Mammary epithelial cell (primary cell): ENCODE measurements at places on chromosomes 2 and 18.

GRCh38 chr2:144079803-144080202, 440.1 kb downstream of the ZEB2 start:
- no peak for DNase-seq

DNA sequence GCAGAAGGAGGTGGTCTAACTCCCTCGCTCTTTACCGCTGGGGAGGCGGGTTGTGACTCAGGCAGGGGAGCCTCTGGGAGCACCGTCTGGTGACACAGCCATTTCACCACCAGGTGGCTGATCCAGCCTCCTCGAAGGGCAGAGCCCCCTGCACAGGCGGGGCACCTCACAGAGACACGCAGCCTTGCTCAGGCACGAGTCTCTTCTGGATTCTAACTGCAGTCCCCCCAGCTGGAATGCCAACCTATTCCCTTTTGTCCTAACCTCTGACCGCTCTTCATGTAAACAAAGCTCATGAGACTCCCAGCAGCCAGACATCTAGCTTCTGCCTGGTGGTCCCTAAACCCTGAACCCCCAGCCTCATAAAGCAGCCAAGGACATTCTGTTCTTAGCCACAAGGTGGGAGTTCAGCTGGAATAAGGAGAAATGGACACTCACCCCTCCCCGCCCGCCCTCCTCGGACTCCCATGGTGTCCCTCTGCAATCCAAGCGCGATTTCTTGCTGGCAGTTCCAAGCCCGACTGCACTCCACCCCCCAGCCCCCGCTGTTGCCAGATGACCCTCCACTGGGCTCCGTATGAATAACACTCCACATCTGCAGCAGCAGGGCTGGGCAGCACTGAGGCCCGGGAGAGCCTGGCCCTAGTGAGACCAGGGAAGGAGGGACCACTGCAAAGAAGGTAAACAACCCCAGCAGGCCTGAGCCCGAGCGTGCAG, 84.3 kb downstream of the TNS1 start:
- DNase-seq: no peak

DNA sequence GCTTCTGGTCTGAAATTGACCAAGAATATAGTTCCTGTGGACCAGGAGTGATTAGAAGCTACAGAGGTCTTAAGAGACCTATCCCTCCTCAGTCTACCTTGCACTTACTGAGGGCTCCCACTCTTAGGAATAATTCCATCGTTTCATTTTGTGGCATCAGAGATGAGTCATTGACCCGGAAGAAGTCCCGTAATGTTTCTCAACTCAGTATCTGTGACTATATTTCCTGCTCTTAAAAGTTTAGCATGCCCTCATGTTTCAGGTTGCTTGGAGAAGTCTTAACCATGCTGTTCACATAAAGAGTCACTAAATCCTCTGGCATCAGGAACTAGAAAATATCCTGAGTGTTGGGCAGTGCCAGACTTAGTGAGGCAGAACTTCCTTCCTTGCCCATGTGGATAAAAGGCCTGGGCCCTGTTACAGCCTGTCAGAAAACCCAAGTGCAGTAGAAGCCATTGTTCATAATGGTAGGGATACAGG, at the start of gene IL36A:
IL36A (plus strand) TSS at position 430 of the 480 bp plus-strand sequence. CDS start 413 bp downstream, outside the sequence.
- DNase-seq: peak; percentile 9

DNA sequence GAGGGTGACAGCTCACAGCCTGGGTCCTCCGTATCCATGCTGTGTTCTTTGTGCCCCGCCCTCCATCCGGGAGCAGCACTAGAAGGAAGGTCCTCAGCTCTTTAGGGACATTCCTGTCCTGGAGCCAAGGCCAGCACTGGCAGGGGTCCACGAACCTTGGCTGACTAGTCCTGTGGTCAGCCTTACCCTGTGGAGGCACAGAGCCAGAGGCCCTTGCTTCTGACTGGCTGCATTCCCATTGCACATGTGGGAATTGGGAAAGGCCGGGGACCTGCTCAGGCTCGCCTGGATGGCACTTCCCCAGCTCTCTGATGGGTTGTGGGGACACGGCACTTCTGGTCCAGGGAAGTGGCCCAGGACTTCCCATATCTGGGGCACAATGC, 24.9 kb upstream of the RHOB start:
- DNase-seq: peak; percentile 90

- DNase-seq: no peak
Observed at GRCh38 chr2:960061-960736, 9.6 kb downstream of the SNTG2 start.

GRCh38 chr2:118242216-118242615, 153.9 kb downstream of the INSIG2 start:
- peak; percentile 65 for DNase-seq

GRCh38 chr2:42775810-42776209, 11.9 kb upstream of the OXER1 start:
- DNase-seq: no peak

- DNase-seq: no peak
Observed at GRCh38 chr2:241491549-241492173, 16.7 kb downstream of the STK25 start.

DNA sequence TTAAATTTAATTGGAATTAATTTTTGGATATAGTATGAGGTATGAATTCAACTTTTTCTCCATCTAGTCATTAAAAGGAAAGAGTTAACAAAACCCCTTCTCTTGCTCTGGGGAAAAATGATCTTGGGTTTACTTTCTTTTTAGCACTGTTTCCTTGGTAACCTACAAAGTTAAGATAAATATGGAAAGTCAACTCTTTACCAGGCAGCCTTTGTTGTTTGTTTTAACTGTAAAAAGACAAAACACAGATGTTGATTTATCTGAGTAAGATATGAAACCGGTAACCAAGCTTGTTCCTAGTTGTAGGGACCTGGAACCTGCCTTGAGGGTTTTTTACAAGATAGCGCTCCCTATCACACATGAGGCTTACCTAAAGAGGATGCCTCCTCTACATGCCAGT, 10.1 kb upstream of the SANBR start:
- DNase-seq: no peak

DNA sequence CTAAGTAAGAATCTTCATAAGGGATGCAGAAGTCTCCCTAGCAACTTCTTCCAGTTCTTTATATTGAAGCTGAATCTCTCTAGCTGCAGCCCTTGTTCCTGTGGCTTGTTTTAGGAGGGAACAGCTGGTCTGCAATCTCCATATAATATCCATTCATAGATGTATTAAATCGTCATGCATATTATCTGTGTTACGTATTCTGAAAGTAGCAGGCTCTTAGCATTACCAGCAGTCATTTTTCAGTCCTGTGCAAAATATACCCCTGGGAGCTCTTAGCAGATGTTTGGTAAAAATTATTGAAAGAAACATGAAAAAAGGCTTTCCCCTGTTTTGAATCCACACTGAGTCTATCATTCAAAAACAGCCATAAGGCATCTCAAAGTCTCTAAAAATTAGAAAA, 385.3 kb downstream of the IRS1 start:
- DNase-seq: no peak

- DNase-seq: no peak
Observed at GRCh38 chr2:64090264-64090663, 54.0 kb downstream of the PELI1 start.

DNA sequence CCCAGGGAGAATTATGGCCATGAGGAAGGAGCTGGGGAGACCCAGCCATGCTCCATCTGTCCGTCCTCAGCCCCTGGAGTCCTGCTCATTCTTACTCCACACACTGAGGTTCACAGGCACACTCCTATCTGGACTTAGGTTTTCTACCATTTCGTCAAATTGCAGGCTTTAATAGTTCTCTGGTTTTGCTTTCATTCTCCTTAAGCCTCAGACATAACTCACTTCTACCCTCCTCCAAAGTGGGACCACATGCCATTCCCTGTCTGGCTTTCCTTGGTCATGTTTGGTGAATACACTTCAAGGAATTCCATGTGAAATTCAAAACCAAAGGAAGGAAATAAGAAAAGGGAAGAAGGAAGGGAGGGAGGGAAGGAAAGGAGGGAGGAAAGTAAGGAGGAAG, 115.7 kb downstream of the CMPK2 start:
- DNase-seq: no peak

GRCh38 chr18:73728657-73729056, 419.0 kb downstream of the FBXO15 start:
- no peak for DNase-seq

DNA sequence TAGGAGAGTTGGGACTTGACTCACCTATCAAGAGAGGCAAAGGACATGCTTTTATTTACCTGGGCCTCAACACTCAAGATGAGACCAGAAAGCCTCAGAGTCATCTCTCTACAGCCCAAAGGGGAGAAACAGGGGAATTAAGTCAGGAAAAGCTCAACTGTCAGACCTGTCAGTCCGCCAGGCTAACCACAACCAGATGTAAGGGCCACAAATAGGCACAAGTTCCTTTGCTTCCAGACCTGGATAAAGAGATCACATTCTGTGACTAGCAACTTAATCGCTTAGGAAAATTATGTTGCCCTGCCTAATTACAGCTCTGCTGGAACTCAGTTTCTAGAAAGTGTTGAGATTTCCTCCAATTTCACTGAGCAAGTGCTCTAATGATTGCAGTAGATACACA, 67.9 kb downstream of the ANKRD44 start:
- DNase-seq: no peak

GRCh38 chr18:74353169-74353775, 37.6 kb downstream of the C18orf63 start:
- DNase-seq: peak; percentile 51

GRCh38 chr18:79954791-79955190, 3.3 kb upstream of the SLC66A2 start:
- DNase-seq: no peak

DNA sequence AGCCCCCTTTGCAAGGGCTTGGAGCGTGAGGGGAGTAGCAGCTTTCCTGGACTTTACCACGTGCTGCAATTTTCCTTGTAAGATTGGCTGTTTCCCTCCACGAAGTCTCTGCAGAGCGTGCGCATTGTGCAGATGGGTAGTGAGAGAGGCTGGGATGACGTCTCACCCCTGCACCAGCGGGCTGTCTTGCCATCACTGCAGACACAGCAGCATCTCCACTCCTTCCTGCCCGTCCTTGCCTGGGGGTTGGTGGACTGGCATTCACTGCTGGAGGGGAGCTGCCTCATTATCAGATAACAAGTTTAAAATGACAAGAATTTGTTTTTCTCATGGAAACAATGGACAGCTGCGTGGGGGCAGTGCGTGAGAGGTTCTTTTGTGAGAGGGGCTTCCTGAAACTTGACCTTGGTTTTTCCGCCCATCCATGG, 45.3 kb upstream of the HS6ST1 start:
- no peak for DNase-seq

DNA sequence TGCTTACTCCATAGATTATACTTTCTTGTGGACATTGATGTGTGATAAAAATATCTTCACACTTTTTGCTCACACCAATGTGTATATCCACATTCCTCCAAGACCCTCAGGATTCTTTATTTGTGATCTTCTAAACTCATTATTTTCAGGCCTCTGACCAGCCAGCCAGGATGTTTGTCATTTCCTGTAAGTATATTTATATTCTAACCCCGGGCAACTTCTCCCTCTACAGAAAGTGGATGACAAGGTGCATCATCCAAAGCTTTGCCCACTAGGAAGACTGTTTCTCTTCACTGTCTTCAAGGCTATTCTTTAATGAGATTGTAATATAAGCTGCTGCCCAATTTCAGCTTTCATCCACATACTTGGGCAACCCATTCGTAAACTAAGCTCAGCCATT, 3.6 kb upstream of the CWC22 start:
- no peak for DNase-seq

DNA sequence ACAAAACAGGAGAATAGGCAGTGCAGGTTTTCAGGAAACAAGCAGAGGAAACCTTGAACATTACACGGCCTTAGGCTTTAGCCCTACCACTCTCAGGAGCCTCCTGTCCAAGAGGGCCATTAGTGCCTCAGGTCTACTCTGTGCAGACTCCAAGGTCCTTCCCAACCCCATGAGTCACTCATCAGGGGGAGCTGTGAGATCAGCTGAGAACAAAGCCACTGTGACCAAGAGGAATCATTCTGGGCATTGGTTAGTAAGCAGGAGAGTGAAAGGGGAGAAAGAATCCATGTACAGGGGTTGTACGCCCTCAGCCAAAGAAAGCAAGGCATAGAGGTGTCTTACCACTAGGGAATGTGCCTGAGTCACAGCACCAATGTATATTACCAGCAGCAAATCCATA, 680.3 kb downstream of the DPP10 start:
- DNase-seq: no peak

- DNase-seq: no peak
Observed at GRCh38 chr18:9810994-9811705, 74.6 kb upstream of the TXNDC2 start.

DNA sequence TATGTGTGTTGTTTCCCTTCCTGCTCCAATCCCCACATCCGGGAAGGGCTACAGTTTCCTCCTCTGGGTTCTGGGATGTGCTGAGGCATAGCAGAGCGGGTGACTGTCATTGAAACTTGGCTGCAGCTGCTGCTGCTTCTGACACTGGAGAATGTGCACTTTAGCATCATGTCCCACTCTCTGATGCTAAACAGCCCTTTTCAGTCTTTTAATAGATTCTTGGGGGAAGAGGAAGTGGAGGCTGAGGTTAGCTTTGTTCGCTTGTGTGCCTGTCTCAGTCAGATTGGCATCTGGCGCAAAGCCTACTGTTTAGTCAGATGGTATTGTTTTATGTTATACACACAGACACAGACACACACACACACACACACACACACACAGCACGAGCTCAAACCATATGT, 136.5 kb upstream of the RND3 start:
- DNase-seq: no peak

- DNase-seq: no peak
Observed at GRCh38 chr2:230262246-230262645, 36.7 kb downstream of the SP140 start.

GRCh38 chr18:22224339-22224738, 55.0 kb downstream of the GATA6 start:
- DNase-seq: no peak

DNA sequence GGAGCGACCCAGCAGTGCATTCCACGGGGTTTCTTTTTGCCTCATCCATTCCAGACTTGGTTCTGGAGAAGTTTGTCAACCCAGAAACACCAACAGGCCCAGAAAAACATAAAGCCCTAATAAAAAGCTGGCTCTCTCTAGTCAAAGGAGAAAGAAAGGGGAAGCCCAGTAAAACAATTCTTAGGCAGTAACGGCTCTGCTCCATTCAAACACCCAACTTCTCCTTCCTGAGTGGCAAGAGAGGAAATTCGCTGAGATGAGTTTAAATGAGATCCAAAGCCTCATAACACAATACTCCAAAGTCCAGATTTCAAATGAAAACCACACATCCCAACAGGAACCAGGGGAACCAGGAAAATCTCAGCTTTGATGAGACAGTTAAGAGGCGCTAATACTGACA, 179.9 kb downstream of the RPIA start:
- DNase-seq: no peak

DNA sequence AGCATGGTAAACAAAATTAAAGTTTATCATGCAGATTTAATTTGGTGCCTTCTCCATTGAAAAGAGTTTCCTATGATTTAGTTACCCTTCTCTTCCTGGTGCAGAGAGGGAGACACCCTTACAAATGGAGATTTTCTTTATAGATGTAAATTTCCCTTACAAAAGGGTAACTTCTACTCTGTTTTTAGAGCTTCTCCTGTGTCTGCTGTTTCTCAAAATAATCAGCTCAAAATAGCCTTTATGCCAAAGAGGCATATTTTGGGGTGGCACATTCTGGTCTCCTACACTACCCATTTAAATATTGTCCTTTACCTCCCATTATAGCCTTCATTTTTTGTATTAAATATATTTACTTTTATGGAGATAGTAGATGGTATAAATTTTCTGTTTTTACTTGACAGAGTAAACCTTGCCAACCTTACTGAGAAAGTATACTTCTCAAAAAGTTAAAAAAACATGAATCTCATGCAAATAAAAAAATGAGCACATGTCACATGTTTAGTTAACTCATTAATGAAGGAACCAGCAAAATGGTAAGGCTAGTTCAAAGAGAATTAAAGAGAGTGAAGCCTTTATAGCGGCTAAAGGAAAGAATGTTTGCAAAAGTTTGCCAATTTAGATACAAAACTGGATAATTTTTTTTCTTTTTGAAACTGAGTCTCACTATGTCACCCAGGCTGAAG, 83.3 kb upstream of the MSH6 start:
- DNase-seq: no peak
